ENCODE measurements at places on chromosomes 3 and 15.
A peak's percentile ranks its signal among the peaks of the same experiment; 100 is the strongest.

GRCh38 chr15:58666957-58667356 lies 82.5 kb downstream of the ADAM10 start:
- DNase-seq: no peak

GRCh38 chr3:122828281-122828680 lies 33.4 kb downstream of the SLC49A4 start:
- DNase-seq: no peak

- DNase-seq: no peak
Measured at GRCh38 chr15:47466357-47466756, 250.9 kb upstream of the SEMA6D start.

DNA sequence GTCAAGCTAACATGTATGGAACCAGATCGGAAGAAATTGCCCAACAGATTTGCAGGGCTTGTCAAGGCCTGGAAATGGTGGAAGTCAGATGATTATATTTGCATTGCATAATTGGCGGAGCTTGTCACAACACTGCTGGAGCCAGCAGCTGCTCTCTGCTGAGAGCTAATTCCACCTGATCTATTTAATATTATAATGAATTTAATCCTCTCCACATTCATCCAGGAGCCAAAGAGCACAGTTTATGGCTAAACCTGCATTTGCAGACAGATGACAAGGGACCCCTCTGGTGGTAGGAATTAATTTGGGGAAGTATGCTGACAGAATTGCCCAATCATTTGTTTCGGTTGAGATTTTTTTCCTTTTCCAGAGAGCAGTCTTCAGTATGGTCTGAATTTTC lies 730.2 kb downstream of the TUSC7 start:
- peak; percentile 50 for DNase-seq

- no peak for DNase-seq
Measured at GRCh38 chr3:197494366-197495058, 61.3 kb downstream of the BDH1 start.

GRCh38 chr15:77720655-77721054 lies 87.9 kb upstream of the LINGO1 start:
- no peak for DNase-seq

DNA sequence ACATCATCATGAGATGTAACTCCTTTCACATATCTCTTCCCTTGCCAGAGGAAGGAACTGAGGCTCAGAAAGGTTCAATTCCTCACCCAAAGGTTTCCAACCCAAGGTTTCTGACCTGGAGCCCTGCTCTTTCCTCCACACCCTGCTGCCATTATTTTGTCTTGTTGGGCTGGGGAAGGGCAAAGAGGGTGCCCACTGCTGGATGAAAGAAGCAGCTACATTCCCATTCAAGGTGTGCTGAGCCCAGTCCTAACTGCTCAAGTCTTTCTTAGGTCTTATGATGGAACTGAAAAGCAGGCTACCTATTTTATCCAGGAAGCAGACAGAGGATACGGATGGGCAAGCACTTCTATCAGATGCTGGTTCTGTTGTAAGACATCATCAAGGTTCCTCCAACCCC lies 258.0 kb upstream of the CTDSPL start:
- no peak for DNase-seq

DNA sequence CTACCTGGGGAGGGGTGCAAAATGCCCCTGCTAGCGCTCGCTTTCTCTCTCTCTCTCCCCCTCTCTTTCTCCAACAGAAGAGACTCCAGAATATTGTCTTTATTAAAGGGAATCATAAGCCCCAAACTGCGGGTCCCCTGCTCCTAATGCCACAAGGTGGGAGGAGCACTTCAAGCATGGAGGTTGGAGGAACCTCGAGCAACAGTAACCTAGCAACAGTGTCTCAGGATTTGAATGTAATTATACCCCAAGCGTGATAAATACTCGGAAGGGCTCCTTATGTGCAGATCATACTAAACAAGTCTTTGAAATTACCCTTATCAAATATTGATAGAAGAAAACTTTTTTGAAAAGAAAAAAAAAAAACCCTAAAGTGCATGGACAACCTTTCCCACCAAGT lies 582.2 kb upstream of the PPP2R3A start:
- DNase-seq: no peak

- DNase-seq: no peak
Measured at GRCh38 chr3:5309171-5309570, 121.7 kb downstream of the EDEM1 start.

DNA sequence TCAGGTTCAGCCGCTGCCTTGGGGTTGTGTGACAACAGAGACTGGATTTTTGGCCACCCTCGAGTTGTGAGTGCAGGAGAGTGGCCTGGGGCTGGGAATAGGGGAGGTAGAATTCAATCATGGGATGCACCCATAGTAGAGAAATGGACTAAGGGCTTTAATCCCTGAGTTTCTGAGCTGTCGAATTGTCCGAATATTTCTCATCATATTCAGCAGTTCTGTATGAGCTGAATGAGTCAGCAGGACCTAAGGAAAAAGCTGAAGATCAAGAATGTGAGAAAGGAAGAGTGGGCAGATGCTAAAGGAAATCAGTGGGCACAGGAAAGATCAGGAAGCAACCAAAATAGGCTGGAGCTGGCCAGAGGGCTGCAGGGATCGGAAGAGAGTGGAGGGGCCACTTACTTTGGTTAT lies 44.4 kb upstream of the SACM1L start:
- DNase-seq: no peak

GRCh38 chr3:114119776-114120175 lies 59.1 kb downstream of the DRD3 start:
- DNase-seq: no peak

- DNase-seq: no peak
Measured at GRCh38 chr3:14898929-14899328, 48.5 kb upstream of the NR2C2 start.

DNA sequence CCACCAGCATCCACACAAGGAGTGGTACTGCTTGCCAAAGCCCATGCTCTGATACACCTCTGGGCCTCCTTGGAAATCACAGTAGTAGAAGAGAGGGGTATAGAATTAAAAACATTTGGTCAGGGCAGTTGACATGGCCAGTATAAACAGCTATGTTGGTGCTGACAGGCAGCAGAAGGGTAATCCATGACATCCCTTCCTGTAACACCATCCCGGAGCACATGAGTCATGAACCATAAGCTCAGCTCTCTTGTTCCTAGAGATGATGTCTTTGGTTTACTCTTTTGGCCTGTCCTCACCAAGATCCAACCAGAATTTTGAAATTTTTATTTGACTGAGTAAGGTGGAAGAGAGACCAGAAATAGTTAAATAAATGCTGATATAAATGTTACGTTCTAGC lies 132.6 kb upstream of the CTDSPL start:
- no peak for DNase-seq

GRCh38 chr3:54866251-54866650 lies 61.6 kb downstream of the LRTM1 start:
- DNase-seq: no peak

- no peak for DNase-seq
Measured at GRCh38 chr3:95437409-95437808, 1374.5 kb downstream of the NSUN3 start.
